Activated T-helper 1 cell treated with anti-CD3 and anti-CD28 coated beads, Interleukin-2, amount 50 U/mL, for 16 hours (primary cell): ENCODE measurements at places on chromosomes 7 and 10.

GRCh38 chr7:151058781-151059366, 515 bp upstream of the SLC4A2 start:
- no peak for DNase-seq

- DNase-seq, result no peak
These were observed 69.9 kb downstream of the ASAH2B start for GRCh38 chr10:50809596-50809995.

DNA sequence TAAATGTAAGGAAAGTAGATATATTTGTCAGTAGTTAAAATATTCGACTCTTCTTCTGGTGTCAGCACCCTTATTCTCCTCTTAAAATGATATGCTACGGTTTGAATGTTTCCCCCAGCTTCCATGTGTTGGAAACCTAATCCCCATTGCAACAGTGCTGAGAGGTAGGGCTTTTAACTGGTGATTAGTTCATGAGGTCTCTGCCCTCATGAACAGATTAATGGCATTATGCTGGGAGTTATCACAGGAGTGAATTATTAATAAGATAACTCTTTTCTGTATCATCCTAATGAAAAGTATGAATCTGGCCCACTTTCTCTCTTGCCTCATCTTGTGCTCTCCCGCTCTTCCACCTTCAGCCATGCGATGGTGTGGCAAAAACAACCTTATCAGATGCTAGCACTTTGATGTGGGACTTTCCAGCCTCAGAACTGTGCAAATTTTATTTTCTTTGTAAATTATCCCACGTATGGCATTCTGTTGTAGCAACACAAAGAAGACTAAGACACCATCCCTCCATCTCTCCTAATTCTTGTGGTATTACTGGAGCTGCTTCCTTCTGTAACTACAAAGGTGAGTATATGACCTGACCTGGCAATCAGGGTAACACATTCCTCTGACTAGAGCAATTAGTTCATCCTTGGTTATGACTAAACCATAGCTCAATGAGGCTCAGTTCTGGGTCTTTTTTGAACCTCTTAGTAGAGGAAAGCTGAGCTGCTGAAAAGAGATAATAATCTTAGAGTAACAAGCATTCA, 171.1 kb upstream of the TMEM196 start:
- DNase-seq, result no peak

- no peak for DNase-seq
These were observed 236.3 kb downstream of the SDK1 start for GRCh38 chr7:3537210-3537875.

DNA sequence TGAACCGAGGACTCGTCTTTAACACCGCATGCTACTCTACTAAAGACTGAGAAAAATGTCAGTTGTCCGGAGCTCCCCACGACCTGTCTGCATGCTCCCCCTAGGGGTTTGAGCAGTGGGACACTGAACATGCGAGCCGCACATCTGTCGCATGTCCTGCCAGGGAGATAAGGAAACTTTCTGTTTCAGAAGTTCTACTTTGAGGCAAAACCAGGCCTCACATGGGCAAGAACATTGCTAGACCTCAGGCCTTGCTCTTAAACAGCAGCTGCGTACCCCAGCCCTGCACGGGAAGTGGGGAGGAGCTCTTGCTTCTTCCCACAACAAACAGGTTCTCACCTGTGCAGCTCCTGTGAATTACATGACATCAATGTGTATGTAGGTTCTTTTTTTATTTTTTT, 30.3 kb upstream of the HERPUD2 start:
- peak; percentile 38 for DNase-seq

GRCh38 chr7:105452085-105452484, 63.4 kb upstream of the SRPK2 start:
- DNase-seq, result no peak

- DNase-seq, result no peak
These were observed 1137.3 kb downstream of the SORCS1 start for GRCh38 chr10:106027240-106027639.

- DNase-seq, result no peak
These were observed 271.5 kb upstream of the TAC1 start for GRCh38 chr7:97460433-97460832.

GRCh38 chr7:134721171-134721570, 58.3 kb upstream of the CALD1 start:
- DNase-seq, result no peak

DNA sequence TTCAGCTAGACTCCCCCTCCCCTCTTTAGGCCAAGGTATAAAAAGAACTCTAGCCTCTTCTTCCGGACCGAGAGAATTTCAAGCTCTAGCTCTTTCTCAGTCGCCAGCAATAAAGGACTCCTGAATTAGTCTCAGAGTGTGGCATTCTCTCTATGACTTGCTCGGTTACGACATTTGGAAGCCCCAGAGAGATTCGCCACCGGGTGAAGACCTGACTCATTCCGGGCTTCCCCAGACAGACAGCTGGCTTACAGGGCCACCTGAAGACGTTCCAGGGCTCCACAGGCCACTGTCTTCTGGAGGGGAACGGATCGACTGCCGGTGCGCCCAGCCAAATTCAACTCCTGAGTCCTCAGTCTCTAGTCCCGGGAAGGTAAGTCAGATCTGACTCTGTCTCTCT, at the start of gene AKR1B15:
Gene AKR1B15 (plus strand): TSS at position 234 of the 400 bp plus-strand sequence. CDS start 15,510 bp downstream, outside the sequence.
- DNase-seq, result no peak

DNA sequence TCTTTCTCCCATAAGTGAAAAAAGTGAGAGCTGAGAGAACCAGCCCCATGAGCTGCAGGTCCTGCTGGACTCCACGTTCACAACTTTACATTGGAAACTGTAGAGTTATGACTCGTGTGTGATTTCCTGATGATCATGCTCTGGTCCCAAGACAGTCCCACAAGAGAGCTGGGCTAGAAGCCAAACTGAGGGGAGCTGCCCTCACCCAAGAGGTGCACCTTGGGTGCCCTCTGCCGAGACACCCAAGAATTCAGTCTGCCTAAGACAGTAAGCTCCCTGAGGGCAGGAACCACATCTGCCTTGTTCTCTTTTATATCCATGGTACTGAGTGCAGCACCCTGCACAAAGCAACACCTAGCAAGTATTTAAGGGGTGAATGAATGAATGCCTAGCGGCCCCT, 112.8 kb upstream of the SFMBT2 start:
- no peak for DNase-seq

- DNase-seq, result no peak
These were observed 8.0 kb downstream of the SKAP2 start for GRCh38 chr7:26856176-26856985.

- DNase-seq, result no peak
These were observed 8.7 kb downstream of the GNB2 start for GRCh38 chr7:100682228-100682741.

DNA sequence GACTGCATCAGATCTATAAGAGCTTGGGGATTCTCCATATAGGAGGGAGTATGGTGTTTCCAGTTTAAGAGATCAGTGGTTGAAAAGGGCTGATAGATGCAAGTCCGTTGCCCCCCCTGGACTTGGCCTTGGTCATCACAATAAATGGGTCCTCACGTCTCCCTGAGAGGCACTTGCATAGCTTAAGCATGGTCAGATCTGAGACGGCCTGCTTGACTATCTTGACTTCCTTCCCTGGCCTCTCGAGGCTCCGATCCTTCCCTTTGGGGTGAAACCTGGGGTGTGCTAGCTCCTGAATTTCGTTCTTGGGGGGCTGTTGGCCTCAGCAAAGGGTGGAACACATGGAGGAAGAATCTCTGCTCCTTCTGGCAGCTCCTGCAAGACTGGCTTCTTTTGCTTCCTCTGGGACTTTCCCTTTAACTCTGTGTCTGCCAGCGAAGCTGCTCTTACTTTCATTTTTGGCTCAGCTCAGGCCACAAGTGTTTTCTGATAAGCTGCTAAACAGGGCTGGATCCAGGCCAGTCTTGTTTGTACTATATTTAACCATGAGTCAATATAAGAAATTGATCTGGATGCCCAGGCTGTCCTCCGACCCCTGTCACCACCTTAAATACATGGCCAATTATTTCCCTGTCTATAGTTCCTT, 11.2 kb upstream of the ZNF485 start:
- no peak for DNase-seq

DNA sequence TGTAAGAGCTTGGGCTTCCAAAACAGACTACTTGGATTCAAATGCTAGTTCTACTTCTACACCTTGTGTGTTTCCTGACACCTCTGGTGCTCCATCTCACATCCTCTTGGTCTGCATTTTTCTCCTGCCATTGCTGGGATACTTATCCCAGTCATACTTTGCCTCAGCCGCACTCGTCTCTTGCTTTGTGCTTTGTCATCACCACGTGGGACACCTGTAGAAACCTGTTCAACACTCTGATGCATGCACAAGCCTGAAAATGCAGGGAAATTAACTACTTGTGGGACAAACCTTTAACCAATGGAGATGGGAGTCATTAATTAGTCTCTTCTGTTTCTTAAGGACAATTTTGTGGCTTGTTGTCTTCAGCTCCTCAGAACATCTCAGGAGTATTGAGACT, 94.2 kb upstream of the PHYHIPL start:
- DNase-seq, result no peak

DNA sequence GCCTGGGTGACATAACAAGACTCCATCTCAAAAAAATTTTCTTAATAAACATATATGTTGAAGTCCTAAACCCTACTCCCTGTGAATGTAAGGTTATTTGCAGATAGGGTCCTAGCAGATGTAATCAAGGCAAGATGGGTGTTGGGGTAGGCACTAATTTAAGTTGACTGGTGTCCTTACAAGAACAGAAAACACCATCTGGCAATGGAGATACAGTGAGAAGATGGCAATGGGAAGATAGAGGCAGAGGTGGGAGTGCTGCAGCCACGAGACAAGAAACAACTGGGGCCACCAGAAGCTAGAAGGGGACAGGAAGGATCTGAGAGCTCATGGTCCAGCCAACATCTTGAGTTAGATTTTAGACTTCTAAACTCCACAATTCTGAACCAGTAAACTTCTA, 606.4 kb downstream of the CNTNAP2 start:
- no peak for DNase-seq

DNA sequence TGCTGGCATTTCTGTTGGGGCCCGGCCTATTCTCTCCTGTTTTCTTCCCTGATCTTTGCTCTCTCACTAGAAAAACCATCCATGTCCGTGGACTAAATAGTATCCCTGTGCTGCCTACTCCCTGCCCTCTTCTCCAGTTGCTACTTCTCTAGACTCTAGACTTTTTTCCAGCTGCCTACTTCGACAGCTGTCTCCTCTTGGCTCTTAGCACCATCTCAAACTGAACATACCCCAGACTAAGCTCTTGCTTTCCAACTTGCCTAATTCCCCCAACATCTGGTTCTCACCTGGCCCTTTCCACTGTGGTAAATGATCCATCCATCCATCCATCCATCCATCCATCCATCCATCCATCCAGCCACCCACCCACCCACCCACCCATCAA, 19.5 kb downstream of the ADCYAP1R1 start:
- no peak for DNase-seq

DNA sequence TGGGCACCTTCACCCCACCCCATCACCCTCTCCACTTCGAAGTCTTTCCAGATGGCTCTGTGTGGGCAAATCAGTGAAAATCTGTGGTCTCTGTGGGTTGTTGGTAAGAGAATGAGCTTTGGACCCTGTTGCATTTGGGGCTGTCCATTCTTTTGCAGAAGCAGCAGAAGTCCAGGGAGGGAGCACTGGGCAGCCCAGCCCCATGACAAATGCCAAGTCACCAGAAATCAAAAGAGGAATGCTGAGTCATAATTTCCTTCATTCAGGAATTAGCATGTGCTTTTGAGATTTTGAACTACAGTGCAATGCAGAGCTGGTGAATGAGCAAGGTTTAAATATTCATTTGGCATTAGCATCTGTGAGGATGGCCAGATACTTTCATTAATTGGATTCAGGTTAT, 556.2 kb downstream of the LRMDA start:
- no peak for DNase-seq

DNA sequence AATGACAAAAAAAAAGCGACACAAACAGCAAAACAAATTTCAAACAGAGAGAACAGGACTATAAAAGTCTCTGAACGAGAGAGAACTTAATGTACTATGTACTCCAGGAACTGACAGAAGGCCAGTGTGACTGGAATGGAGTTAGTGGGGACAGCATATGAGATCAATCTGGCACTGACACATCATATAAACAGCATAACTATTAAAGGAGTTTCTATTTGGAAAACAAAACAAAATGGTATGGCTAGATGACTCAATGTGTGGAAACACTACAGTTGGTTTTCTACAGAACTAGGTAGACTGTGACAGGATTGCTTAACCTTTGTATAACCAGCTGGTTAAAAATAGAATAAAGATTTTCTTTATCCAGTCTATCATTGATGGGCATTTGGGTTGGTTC, 232.9 kb upstream of the KAT6B start:
- no peak for DNase-seq

DNA sequence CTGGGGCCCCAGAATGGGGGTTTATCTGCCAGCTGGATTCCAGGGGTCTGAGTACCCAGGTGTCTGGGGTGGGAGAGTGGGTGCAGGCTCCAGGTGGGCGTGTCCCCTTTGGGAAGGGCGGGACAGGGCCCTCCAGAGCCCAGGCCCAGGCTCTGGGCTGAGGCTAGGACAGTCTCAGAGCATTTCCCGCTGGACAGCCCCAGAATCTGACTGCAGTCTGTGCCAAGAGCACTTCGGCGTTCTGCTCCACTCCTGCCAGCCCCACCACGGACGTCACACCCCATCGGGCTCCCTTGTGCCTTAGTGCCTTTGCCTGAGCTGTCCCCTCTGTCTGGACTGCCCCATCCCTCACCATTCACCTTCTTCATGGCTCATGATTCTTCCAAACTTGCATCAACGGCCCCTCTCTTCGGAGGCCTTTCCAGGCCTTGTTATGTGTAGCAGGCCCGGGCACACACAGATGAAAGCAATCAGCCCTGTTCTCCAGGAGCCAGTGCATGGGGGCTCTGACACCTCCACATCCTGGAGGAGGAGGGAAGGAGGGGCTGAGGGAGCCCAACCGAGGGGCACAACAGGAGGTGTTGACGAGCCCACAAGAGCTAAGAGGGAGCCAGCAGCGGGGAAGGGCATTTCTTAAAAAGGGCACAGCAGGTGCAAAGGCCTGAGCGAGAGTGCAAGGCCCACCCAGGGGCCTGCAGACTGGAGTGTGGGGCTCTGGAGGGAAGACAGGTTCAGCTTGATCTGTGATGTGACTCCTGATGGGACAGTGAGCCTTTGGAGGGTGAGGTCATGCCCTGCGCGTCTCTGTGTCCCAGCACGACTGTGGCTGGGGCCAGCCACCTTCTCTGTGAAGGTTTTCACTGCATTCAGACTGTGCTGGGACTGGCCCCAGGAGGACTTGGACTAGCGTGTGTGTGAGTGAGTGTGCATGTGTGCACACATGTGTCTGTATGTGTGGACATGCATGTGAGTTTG, 41.7 kb downstream of the GTF2IRD1 start:
- DNase-seq, result no peak

- no peak for DNase-seq
These were observed 33.1 kb downstream of the GLRX3 start for GRCh38 chr10:130169136-130169859.

GRCh38 chr10:28217848-28218247, 85.0 kb downstream of the MPP7 start:
- no peak for DNase-seq

GRCh38 chr10:7417807-7418206, 7.0 kb upstream of the SFMBT2 start:
- no peak for DNase-seq

DNA sequence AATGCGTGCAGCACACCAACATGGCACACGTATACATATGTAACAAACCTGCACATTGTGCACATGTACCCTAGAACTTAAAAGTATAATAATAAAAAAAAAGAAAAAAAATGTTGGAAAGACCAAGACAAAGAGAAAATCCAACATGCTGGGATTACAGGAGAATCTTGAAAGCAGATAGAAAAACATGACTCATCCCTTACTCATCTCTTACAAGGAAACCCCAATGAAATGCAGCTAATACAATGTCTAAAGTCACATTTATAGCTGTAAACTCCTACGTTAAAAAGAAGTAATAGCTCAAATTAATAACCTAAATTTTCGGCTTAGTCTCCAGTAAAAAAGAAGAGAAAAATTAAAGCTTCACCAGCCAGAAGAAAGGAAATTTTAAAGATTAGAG, 47.5 kb upstream of the DGKB start:
- no peak for DNase-seq
